Nephron progenitor cell (in vitro differentiated cells): ENCODE measurements at places on chromosomes 5 and 9.
A peak's percentile ranks its signal among the peaks of the same experiment; 100 is the strongest.

DNA sequence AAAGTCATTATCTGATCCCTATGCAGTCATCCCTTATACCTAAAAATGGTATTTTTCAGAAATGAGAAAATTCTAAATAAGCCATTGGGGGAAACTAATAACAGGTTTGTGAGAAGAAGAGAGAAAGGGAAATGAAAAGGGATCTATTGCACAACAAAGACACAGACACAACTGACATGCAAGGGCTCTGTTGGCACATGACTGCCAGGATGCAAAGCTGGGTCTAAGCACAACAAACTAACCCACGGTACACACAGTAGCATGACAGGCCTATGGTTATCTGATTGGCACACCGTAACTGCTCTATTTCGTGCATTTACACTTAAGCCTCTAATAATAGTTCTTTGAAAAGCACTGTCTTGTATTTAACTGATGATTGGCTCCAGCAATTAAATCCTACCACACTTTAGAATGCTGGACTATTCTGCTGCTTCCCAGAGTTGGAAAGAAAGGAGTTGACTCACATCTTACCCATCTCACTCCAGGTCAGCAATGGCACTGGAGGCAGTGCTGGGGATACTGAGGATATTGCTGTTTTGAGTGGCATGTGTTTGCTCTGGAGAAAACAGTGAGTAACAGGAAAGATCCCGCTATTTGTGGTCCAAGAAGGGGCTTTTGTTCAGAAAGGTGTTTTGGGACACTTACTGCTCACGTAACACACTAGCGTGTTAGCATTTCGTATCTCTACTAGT is 328.3 kb downstream of the GLIS3 start:
- no peak for DNase-seq

DNA sequence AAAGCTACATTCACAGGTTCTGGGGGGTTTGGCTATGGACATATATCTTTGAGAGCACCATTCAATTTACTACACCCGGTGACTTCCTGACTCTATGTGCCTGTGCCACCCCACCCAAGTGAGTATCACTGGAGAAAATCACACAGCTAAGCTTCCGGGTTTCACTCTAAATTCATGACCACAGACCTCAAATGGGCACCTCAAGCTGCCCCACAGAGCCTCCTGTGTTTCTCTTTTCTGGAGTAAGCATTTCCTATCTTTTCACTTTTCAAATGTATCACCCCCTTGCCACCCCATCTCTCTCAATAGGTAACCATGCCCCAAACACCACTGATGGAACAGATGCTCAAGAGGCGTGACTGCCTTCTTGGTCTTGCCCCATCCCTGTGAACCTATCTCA is 49.2 kb upstream of the NEK6 start:
- no peak for DNase-seq

GRCh38 chr5:5592541-5592940 is 170.1 kb downstream of the ICE1 start:
- no peak for DNase-seq

DNA sequence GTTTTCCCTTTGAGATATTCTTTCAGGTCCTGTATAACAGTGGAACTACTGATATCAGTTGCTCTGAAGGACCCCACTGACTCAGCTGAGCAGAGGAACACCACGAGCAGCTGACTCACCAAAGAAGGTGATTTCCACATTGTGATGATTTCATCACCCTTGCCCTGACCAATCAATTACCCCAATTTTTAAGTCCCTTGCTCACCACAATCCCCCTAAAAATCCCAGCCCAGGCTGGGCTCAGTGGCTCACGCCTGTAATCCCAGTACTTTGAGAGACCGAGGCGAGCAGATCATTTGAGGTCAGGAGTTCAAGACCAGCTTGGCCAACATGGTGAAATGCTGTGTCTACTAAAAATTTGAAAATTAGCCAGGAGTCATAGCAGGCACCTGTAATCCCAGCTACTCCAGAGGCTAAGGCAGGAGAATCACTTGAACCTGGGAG is 125.3 kb upstream of the ABCA1 start:
- no peak for DNase-seq

DNA sequence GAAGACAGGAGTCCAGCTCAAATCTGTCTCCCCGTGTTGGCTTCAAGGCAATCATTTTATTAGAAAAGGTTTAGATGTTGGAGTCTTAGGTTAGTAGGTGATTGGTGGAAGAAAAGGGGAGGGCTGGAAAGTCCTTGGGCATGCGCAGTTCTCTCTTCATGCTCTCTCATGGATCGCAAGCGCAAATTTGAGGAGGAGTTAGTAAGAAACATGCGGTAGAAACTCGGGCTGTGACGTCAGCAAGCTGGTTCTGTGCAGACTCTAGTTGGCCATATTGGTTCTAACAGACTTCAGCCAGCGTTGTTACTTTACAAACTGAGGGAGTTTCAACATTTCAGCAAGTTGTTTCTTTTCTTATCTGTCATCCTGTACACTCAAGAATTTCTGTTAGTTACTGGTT is 392.2 kb downstream of the CDK5RAP2 start:
- DNase-seq = no peak

DNA sequence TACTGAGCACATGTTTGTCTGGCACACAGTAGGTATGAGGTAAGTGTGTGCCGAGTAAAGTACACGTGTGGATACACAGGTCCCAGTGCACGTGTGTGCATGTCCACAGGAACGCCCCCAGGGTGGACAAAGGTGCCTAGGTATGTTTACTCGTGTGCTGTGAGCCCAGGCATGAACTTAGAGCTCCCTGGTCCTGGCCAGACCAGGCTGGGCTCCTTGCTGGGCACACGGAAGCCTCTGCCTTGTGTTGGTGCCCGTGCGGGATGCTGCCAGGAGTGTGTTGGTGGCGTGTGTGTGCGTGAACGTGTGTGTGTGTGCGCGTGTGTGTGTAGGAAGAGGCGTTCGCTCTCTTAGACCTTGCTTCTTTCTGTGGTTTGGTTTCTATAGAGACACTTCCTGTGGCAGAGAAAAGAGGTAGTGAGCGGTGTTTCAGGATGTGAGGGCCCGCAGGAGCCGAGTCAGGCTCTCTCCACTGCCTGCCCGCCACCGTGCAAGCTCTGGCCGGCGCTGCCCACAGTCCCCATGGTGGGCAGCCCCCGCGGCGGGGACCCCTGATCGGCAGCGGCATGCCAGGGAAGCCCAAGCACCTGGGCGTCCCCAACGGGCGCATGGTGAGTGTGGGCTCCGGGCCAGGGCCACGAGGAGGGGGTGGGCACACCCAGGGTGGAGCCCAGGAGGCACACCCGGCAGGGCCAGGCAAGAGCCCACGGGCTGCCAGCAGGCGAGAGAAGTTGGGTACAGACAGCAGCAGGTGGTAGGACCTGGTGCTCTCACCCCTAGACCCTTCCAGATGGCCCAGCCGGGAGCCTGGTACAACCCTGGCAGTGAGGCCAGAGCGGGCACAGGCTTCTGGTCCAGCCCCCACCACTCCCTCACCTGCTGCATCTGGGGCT is at the start of gene RGS14:
TSS of gene RGS14 (plus strand) at position 466 of the 893 bp plus-strand sequence. CDS start at position 567, 101 bp downstream.
- DNase-seq = no peak

- no peak for DNase-seq
Measured at GRCh38 chr5:141913560-141914198, 10.0 kb upstream of the DELE1 start.

DNA sequence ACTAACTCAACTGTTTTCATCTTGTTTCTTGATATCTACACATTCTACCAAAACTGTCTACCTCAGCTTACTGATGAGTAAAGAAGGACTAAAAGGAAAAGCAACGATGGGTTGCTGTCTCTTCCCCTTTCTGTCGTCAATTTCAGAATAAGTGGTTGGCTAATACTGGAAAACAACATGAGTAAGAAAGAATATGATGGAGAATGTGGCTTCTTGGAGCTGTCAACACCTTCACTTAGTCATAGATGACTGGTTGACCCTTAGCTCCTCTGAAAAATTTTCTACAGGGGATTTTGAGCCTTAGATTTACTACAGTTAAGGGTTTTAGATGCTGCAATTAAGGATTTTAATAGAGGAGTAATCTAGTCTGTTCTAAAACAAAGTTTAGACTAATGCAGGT is 797.9 kb downstream of the TLE4 start:
- no peak for DNase-seq

DNA sequence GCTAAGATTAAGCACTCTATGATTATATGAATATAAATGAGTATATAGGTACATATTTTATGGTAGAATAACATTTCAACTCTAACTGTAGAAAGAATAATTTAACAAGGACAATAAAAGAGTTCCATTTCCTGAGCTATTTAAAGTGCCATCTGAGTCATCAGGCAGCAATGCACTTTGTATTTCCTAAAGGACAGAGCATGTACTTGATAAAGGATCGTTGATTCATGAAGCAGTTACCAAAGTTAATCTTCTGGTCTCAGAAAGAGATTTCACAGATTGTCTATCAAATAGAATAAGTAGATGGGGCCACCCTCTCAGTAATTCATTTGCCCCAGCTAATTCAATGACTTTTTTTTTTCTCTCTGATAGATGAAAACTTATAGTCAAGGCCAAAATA is 747.8 kb downstream of the CDH18 start:
- no peak for DNase-seq

- DNase-seq = no peak
Measured at GRCh38 chr5:43804041-43804440, 201.1 kb downstream of the NNT start.

- DNase-seq = no peak
Measured at GRCh38 chr9:76932757-76933156, 26.8 kb upstream of the PRUNE2 start.

GRCh38 chr5:76393035-76393680 is 9.9 kb upstream of the IQGAP2 start:
- no peak for DNase-seq

GRCh38 chr9:93558503-93558902 is 17.9 kb upstream of the PHF2 start:
- no peak for DNase-seq

- no peak for DNase-seq
Measured at GRCh38 chr5:591746-592145, 20.4 kb upstream of the CEP72 start.

DNA sequence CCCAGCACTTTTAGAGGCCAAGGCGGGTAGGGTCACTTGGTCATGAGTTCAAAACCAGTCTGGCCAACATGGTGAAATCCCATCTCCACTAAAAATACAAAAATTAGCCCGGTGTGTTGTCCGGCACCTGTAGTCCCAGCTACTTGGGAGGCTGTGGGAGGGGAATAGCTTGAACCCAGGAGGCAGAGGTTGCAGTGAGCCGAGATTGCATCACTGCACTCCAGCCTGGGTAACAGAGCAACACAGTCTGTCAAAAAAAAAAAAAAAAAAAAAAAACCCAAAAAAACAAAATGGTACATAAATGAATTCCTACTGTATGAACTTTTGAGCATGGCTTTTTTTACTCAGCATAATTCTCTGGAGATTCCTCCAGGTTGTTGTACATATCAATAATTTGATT is 37.6 kb upstream of the PCAT7 start:
- DNase-seq = no peak

DNA sequence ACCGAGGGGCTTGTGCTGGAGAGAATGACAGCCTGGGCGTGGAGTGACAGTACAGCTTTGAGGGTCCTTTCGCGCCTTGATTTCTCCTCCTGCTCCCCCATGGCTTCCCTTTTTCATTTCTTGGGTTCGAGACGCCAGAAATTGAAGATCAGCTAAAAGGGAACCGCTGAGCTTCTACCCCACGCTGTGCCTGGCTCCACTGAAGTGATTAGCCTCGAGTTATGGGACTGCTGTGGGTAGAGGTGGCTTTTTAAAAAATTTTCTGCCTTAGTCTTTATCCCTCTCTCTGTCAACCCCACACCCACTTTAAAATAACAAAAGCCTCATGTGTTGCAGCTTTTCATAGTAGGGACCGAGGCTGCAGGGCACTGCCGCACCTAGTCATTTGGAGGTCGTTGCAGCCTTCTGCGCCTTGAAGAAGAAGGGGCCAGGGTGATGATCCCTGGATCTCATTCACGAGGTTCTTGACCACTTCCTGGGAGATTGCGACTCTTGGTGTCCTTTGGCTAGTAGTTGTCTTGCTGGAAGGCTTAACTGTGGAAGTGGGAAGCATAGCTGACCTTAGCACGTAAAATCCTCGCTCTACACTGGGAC is 603 bp downstream of the PPIP5K2 start:
- DNase-seq = peak; percentile 10

DNA sequence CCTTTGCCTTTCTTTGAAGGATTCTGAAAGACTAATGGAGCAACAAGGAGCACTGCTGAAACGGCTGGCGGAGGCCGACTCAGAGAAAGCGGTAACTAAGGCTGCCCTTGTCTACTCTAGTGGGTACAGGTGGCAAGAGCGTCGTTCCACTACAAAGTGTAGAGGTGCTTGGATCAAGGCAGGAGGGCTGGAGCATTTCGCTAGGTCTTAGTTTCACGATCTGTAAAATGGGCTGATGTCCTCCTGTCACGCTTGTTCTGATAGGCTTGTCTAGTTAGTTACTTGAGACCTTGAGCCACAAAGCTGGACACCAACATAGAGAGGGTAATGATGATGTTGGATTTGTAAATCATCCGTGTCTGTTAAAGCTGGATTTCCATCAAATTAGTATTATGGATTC is 23.0 kb upstream of the GLE1 start:
- no peak for DNase-seq

GRCh38 chr5:98175474-98175873 is 598.0 kb upstream of the RGMB start:
- DNase-seq = no peak

GRCh38 chr9:135608294-135608998 is 30.9 kb downstream of the GLT6D1 start:
- DNase-seq = no peak

- DNase-seq = no peak
Measured at GRCh38 chr5:93100976-93101375, 480.0 kb downstream of the NR2F1-AS1 start.

GRCh38 chr9:121779381-121780117 is 128.1 kb downstream of the DAB2IP start:
- no peak for DNase-seq

DNA sequence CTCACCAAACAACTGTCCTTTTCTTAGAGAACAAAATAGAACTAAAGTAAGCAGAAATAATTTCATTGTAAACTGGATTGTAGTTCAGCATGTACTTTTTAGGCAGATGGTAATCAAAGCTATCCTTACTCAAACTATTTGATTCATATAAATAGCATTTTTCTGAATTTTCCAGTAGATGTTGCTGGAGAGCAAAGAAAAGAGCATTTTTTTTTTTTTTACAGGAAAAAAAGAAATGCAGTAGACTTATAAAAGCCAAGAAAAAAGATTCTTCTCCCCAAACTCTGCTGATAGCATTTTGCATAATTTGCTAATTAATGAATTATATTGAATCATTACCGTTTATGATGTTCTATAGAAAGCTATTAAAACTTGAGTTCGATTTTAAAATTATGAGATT is 715.3 kb upstream of the WWC1 start:
- DNase-seq = no peak
